ENCODE measurements at places on chromosomes 16 and 17.
A peak's percentile ranks its signal among the peaks of the same experiment; 100 is the strongest.

GRCh38 chr17:56623383-56623782 lies 29.9 kb downstream of the NOG start:
- no peak for DNase-seq

- no peak for DNase-seq
These were observed 11.7 kb downstream of the HDAC5 start for GRCh38 chr17:44111777-44112176.

DNA sequence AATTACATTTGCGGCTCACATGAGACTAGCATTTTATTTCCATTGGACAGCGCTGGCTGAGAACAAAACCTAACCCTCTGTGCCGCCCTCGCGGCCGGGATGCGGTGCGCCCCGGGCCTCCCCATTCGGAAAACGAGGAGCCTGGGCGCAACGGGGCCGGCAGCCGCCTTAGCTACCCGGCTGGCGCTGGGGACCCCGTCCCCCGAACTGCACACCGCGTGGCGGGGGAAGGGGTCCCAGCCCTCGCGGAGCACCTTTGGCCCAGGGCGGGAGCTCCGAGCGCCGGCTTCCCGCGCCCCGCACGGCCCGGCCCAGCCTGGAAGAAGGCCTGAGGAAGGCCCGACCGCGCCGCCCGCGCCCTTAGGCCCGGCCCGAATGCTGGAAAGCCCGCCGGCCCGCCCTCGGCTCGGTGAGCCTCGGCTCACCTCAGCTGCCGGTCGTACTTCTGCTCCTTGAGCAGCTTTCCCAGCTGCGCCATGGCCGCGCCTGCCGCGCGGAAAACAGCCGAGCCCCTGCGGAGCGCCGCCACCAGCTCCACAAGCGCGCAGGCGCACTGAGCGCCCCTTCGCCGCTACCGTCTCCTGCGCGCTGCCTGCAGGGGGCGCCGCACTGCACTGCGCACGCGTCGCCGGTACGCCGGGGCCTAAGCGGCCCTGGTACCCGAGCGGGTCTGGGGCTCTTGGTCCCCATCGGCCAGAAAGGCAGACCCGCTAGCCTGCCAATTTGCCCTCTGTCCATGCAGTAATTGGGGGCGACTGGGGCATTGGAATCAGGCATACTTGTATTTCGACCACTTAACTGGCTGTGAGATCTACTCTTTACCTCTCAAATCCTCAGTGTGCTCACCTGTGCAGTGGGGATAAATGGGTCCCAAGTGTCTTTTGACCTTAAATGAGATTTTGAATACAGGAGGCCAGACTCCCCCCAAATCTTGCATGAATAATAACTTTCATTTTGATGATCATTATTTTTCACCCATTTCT lies at the start of gene NAE1:
Gene NAE1 (minus strand): TSS at position 555 of the 983 bp plus-strand sequence. CDS start 77 bp downstream, at position 478.
- DNase-seq, result peak; percentile 82

GRCh38 chr16:80932708-80933095 lies 74.0 kb downstream of the CMC2 start:
- DNase-seq, result no peak

DNA sequence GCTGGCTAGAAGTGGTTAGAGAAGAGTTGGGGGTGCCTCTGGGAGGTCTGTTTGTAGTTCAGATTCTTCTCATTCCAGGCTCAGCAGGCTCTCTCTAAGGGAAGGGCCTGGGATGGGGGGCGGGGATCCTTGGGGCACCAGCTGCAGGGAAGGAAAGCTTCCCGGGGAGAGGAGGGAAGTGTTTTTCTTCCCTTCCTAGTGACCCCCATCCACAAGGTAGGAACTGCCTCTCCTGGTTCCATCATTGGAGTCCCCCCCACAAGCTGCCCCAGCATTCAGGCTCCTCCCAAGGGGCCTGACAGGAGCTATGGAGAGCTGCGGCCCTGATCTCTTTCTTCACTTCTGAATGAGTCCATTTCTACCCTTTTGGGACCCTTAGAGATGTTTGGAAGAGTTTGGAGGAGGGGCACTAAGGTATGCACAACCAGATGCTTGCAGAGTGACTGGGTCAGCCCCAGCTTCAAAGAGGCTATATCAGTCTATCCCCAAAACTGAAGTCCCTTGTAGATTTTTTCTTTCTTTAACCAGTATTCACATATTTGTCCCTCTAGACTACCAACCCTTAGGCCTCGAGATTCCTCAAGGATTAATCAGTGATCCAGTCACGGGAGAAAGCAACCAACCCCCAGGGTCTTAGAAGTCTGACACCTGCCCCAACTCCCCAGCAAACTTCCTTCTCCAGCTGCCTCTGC lies 13.9 kb upstream of the FZD2 start:
- DNase-seq, result no peak

DNA sequence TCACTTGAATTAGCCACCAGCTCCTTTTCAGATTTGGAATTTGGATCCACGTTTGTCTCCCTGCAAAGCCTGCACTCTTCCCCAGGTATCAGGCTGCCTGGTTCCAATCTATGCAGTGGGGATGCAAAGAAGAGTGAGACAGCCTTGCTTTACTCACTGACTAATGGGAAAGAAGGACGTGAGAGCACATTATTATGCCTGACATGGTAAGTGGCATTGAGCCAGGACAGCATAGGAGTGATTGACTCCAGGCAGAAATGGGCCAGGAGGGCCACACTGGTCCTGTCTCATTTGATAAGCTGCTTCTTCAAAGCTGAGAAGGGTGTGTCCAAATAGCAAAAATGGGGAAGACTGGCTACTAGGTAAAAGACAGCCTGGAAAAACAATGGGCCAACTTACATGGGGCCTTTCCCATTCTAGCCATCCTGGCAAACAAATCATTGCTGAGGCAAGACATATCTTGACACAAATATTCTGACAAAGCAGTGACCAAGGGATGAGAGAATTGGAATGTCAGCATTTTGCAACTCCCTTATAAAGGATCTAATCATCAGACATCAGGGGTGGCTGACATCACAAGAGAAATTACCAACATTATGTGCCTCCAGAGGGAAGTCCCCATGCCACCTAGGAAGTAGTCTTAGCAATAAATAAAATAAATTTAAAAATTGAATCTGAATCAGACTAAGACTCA lies 38.6 kb downstream of the CDH11 start:
- DNase-seq, result no peak

GRCh38 chr16:8720080-8720966 lies 45.9 kb downstream of the ABAT start:
- no peak for DNase-seq

- no peak for DNase-seq
These were observed 42.3 kb downstream of the TNRC6A start for GRCh38 chr16:24771779-24772157.

DNA sequence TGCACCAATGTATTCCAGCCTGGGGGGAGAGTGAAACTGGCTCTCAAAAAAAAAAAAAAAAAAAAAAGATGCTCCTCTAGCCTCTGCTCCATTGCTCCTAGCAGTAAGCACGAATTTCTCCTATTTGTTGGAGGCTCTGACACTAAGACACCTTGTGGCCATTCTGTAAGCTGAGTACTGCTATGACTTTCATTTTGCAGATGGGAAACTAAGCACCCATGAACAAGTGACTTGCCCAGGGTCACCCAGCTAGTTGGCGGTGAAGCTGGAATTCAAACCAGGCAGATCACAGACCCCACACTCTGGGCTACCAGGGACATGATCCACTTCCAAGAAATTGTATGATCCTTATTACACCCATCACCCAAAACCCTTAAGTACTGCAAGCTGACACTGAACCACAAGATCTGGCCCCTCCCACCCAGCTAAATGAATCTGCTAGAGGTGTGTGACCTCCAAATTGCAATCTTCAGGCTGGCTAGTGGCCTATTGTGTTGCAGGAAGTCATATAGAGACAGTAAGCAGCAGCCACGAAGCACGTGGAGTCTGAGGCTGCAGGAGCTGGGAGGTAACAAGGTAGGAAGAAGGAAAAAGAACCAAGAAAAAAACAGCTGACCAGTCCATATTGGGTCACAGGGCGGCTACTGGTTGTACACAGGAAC lies 209.4 kb downstream of the XYLT1 start:
- no peak for DNase-seq

GRCh38 chr17:81171941-81172340 lies 5.9 kb upstream of the AATK start:
- no peak for DNase-seq

DNA sequence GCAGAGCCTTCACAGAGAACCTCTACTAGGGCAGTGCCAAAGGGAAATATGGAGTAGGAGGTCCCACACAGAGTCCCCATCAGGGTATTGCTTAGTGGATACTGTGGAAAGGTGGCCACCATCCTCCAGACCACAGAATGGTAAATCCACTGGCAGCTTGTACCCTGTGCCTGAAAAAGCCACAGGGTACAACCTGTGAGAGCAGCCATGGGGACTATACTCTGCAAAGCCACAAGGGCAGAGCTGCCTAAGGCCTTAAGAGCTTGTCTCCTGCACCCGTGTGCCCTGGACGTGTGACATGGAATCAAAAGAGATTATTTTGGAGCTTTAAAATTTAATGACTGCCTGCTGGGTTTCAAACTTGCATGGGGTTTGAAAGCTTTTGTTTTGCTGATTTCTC lies 118.0 kb upstream of the SEC14L1 start:
- DNase-seq, result no peak

- no peak for DNase-seq
These were observed 180.2 kb upstream of the TBX2 start for GRCh38 chr17:61219460-61219859.

DNA sequence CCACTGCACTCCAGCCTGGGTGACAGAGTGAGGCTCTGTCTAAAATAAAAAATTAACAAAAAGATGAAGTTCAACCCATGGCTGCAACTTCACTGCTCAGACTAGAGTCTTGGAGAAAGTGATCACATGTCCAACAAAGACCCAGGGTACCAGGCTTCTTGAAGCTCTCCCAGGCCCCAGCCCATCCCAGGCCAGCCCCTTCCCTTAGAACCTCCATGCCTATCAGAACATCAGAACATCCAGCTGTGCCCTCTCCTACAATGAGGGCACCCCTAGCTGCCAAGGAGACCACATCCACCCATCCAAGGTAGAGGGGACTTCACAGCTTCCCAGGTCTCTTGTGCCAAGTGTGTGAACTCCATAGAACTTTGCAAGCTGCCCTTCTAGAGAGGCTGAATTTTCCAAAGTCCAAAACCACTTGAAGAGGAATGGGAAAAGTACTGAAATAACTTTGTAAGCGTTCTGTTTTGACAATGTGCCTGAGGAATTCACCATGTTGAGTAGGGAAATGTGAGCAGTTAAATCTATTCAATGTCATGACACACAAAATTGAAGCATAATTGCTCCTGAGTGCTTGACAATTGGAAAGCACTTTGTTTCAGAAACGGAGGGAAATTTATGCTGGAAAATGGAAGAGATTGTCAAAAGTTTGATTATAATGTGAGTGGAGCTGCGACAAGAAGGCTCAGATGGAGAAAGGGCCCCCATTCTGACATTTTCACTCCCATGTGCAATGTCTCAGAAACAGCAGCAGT lies 230.4 kb downstream of the ZNF423 start:
- no peak for DNase-seq

GRCh38 chr16:79170555-79171246 lies 429.8 kb downstream of the MAF start:
- DNase-seq, result no peak

DNA sequence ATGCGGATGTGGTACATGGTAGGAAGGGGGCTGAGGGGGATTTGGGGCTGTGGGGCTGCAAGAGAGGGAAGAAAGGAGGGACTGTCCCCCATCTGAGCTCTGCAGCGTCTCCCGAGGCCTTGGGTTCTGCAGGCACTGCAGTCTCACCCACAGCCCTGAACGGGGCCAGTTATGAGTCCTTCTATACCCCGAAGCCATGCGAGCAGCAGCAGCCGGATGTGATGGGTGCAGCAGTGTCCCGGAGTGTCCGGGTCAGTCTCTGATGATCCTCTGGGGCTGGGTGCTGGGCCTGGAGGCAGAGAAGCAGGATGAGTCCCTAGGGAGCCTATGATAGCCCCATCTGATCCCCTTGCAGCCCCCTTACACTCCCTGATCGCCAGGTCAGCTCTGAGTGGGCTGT lies 41.5 kb downstream of the CPNE2 start:
- no peak for DNase-seq

DNA sequence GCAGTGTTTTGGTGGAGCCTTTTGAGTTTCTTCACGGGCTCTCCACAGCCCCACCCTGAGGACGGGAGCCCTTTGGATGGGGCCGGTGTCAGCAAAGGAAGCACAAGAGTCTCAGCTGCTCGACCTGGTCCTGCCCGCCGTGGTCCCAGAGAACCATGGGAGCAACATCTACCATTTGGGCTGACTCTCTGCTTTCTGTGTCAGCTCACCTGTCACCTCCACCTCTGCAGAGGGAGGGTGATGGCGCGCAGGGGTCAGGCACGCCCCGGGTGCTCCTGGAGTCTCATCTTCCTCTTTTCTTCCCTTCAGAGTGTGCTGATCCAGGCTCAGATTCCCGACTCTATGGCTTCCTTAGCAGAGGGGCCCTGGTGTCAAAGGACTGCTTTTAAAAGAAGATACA lies 171.7 kb downstream of the LAT start:
- DNase-seq, result no peak

GRCh38 chr16:48503779-48504178 lies 106.2 kb downstream of the N4BP1 start:
- DNase-seq, result no peak

- DNase-seq, result no peak
These were observed 29.4 kb downstream of the TOM1L2 start for GRCh38 chr17:17942846-17943245.

DNA sequence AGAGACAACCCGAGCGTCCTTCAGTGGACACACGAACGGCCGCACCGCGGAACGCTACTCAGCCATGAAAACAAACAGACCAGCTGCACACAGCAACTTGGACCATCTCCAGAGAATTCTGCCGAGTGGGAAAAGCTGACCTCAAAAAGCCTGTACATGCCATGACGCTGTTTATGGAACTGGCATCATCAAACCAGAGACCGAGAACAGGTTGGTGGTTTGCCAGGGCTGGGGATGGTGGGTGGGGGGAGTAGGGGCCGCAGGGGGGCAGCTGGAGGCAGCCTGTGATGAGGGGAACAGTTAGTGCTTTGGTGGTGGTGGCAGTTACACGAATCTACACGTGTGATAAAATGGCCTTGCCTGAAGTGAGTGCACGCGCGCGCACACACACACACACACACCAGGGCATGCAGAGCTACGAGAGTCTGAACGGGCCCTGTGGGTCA lies 169.8 kb downstream of the LAT start:
- no peak for DNase-seq

GRCh38 chr16:75486676-75487313 lies 8.4 kb downstream of the CHST6 start:
- DNase-seq, result no peak

DNA sequence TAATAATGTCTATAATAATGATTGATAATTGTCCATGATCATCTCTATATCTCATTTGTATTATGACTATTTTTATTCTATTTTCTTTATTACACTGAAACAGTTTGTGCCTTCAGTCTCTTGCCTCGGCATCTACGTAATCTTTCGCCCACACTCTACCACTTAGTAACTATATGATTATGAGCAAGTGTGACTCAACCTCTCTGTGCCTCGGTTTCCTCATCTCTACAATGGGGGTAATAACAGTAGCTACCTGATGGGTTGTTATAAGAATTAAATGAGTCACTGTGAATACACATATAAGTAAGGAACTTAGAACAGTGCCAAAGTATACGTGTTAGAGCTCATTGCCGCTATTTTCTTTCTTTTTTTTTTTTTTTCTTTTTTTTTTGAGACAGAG lies 3.7 kb upstream of the SLC16A11 start:
- no peak for DNase-seq

Measured in activated CD4-positive, alpha-beta T cell treated with anti-CD3 and anti-CD28 coated beads, Interleukin-2, amount 50 U/mL, for 4 hours (primary cell).